Activated CD4-positive, alpha-beta T cell treated with anti-CD3 and anti-CD28 coated beads for 36 hours (primary cell): ENCODE measurements at places on chromosomes 11 and 22. TPM values are rescaled to one million over a fixed set of nuclear protein-coding genes. Genes with fewer than 3 reads are reported as not detected.

The CD6 gene
- 286 TPM for total RNA-seq

The GALR3 gene
- 0.21 TPM for total RNA-seq

DNA sequence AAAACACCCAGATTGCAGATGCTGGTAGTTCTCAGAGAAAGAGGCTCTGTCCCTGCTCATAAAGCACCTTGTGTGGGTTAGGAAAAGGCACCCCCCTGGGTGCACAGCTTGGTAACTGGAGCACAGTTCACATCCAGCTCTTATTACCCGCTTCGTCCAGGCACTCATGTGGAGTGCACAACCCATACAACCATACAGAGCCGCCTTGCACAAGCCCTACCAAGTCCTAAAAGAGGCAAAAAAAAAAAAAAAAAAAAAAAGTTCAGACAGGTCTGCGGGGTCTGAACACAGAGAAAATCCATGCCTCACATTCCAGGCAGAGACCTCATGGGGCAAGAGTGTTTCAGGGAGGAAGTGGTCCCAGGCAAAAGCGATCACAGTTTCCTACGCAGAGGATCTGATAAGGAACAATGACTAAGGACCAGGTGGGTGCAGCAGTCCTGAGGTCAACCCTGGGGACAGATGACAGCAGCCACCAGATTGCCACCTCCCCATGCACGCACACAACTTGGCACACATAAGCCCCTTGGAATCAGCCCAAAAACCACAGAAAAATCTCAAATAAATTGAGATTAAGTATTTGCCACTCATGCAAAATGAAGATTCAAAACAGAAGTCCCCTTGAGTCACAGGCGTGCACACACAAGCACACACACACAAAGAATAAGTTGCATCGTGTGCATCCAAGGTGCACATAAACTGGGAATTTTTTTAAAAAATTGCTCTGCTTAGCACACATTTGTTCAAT is 12.3 kb downstream of the MB start:
- peak; percentile 58 for DNase-seq

DNA sequence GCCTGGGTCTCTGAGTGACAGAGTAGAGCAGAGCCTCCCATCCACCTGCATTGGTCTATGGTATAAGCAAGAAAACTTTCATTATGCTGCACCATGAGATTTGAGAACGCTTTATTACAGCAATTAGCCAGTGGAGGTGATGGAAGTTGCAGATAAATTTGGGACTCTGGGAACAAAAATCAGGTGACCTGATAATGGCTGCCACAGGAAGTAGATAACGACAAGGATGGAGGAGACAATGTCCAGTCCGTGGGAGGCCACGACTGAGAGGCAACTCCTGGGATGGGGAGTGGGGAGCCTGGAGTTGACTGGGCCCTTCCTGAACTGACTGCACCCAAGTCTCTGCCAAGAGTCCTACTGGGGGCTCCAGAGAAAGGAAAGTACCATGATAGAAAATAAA is 4.7 kb downstream of the MRGPRD start:
- DNase-seq, result no peak

GRCh38 chr11:89442801-89443200 is 48.4 kb downstream of the NOX4 start:
- DNase-seq, result no peak
